ENCODE measurements at places on chromosomes 7 and 10. TPM values are rescaled to one million over a fixed set of nuclear protein-coding genes. Genes with fewer than 3 reads are reported as not detected.

Gene MYL10
- total RNA-seq: not detected

GRCh38 chr10:76429368-76430060 lies 998.1 kb downstream of the LRMDA start:
- H3K27ac ChIP-seq: peak overlapping the region; percentile 6
- H3K4me3 ChIP-seq: peak overlapping the region; percentile 40
- H3K27me3 ChIP-seq: peaks cover 8% of the 10 kb centered on the region
- H3K36me3 ChIP-seq: no peaks in the 10 kb centered on the region
- DNase-seq: no peak
- peaks cover 53% of the 10 kb centered on the region for H3K4me1 ChIP-seq

Gene LIPM
- not detected for total RNA-seq

DNA sequence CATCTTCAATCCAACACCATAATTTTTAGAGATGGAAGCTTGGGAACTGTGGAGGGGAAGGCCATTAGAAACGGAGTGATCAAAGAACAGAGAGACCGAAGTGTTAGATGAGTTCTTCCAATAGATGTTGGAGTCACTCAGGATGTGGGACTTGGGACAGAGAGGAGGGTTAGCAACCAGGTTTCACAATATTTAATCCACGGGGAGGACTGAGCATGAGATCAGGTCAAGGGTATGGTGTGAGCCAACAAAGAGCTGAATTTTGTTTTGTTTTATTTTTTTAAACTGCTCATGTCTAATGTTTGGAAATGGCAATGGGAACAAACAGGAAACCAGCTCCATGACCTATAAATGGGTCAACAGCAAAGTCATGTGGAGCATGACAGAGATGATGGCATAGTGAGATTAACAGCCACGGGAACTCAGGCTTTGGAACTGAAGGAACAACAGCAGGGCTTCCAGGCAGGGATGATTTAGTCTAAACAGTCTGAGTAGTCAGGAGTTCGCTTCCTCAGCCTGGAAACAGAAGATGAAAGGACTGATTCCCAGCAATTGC lies 38.9 kb upstream of the AMPH start:
- no peak overlapping the region for H3K4me3 ChIP-seq
- H3K27ac ChIP-seq: no peak overlapping the region
- DNase-seq: no peak
- H3K4me1 ChIP-seq: no peaks in the 10 kb centered on the region
- no peaks in the 10 kb centered on the region for H3K36me3 ChIP-seq

DNA sequence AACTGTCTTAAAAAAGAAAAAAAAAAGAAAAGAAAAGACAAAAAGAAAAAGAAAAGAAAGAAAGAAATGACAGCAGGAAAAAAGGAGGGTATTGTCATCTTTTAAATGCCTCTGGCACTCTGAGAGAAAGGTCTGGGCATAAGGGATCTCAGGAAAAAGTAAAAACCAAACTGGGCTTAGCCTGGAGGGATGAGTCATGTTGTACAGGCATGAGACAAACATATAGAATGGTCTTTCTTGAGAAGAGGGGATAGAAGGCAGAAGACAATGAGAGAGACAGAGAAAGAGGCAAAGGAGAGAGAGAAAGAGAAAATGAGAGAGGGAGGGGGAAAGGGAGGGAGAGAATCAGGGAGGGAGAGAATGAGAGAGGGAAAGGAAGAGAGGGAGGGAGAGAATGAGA lies 32.3 kb upstream of the KCNMA1 start:
- peak overlapping the region; percentile 21 for H3K27ac ChIP-seq
- no peak for DNase-seq
- peaks cover 35% of the 10 kb centered on the region for H3K27me3 ChIP-seq
- H3K4me1 ChIP-seq: no peaks in the 10 kb centered on the region

Gene FAM20C
- 17.4 TPM for total RNA-seq

Gene UROS
- total RNA-seq: 42.0 TPM

Gene NKX1-2
- 0.48 TPM for total RNA-seq

Gene TCAF2
- total RNA-seq: 3.5 TPM

Gene AKR1D1
- not detected for total RNA-seq

- no peak overlapping the region for H3K4me3 ChIP-seq
- H3K36me3 ChIP-seq: no peaks in the 10 kb centered on the region
- DNase-seq: no peak
- peaks cover 3% of the 10 kb centered on the region for H3K4me1 ChIP-seq
- H3K27ac ChIP-seq: no peak overlapping the region
Measured at GRCh38 chr10:45035673-45036072, 35.0 kb downstream of the ZNF22 start.

Gene ENKUR
- total RNA-seq: 1.6 TPM

DNA sequence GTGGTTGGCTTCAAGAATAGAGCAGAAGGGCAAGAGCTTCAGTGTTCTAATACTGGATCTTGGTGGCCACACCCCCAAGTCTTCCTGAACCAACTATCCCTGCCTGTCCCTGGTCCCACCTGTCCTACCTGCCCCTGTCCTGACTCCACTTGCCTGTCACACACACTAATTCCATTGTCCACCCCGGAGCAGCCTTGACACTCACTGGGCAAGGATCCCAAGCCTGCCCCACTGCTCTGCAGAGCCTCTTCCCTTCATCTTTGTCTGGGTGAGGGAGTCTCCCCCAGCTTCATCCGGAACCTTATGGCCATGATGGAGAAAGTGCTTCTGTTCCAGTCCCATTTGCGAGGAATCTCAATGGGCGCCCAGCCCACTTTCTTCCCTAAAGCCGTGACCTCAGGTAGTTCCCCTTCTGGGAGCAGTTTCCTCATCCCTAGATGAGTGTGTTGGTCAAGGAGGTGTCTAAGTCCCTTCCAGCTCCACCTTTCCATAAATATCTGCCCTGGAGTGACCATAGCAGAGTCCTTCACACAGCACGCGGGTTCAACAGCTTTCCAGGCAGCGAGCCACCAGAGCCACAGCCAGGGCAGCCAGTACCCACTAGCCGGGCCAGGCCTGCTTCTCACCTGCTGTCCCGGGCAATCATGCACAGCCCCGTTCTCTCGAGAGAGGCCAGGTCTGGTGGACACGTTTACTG lies 61.5 kb downstream of the VIPR2 start:
- no peaks in the 10 kb centered on the region for H3K36me3 ChIP-seq
- H3K27ac ChIP-seq: no peak overlapping the region
- DNase-seq: no peak
- H3K4me1 ChIP-seq: no peaks in the 10 kb centered on the region
- H3K27me3 ChIP-seq: peaks cover 3% of the 10 kb centered on the region
- H3K4me3 ChIP-seq: no peak overlapping the region

Gene CRTAC1
- 5.3 TPM for total RNA-seq

Gene SAMD8
- total RNA-seq: 17.3 TPM

- no peak for DNase-seq
- no peak overlapping the region for H3K4me3 ChIP-seq
- H3K36me3 ChIP-seq: no peaks in the 10 kb centered on the region
- peaks cover 24% of the 10 kb centered on the region for H3K4me1 ChIP-seq
Measured at GRCh38 chr7:69177461-69177861, 420.8 kb upstream of the AUTS2 start.

Gene ARHGAP22
- 4.1 TPM for total RNA-seq

Gene ST8SIA6
- 1.0 TPM for total RNA-seq

Gene UPK3B
- 11.2 TPM for total RNA-seq

Gene CNPY1
- total RNA-seq: not detected

All from type B pancreatic cell (in vitro differentiated cells).